Adrenal gland (tissue), 19 donors: ENCODE measurements at places on chromosomes 12 and 14. TPM values are rescaled to one million over a fixed set of nuclear protein-coding genes. Genes with fewer than 3 reads are reported as not detected.

DNA sequence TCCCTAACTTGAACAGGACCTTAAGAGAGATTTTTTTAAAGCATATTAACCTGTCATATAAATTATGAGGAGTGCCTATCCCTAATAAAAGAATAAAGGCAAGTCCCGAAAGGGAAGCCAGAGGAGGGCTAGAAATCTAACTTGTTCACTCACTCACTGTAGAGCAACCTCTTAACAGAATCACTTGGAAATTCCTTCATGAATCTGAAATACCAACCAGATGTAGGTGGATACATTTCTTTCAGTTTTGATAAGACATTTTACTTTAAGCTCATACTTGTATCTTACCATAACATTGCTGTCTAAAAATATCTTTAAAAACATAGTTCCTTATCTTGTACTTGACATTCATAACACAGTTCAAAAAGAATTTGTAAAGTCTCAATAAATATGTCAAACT lies 25.7 kb downstream of the NTN4 start:
- DNase-seq = no peak
- no peaks in the 10 kb centered on the region for H3K36me3 ChIP-seq
- H3K27ac ChIP-seq = no peak overlapping the region
- H3K27me3 ChIP-seq = no peaks in the 10 kb centered on the region

DPPA3 gene
- total RNA-seq = not detected

DNA sequence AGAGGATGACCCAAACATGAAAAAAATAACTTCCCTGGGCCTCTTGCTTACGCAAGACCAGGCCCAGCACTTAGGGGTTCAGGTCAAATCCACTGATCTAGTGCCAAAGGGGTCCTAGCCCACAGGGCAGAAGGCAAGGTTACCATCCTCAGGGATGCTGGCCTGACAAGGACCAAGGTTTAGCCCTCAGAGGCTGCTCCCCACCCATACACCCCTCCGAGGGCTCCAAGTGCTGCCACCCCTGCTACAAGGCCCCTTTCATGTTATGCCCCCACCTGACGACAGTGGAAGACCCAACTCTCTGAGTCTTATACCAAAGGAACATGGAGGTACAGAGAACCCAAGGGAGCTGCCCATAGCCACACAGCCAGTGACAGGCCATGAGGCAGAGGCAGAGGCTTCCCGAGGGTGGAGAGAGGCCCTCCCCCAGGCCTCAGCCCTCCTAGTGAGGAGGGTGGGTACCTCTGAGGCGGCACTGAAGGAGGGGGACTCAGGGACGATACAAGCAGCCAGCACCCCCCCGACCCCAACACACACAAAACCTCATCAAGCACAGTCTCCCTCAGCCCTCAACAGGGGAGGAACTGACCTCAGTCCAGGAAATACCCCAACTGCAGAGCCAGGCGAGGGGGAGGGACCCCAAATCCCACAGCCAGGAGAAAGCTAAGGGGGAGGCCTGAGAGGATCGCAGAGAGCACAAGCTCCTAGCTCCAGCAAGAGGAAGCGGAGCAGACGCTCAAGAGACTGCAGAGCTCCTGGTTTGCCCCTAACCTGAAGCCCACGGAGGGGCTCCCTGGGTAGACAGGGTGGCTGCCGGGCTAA lies 37.0 kb downstream of the ANAPC7 start:
- DNase-seq = no peak
- H3K27ac ChIP-seq = no peak overlapping the region
- no peaks in the 10 kb centered on the region for H3K27me3 ChIP-seq
- no peak overlapping the region for H3K4me3 ChIP-seq
- peaks cover 32% of the 10 kb centered on the region for H3K4me1 ChIP-seq
- H3K36me3 ChIP-seq = no peaks in the 10 kb centered on the region

- DNase-seq = no peak
- no peak overlapping the region for H3K4me3 ChIP-seq
- H3K36me3 ChIP-seq = no peaks in the 10 kb centered on the region
- H3K4me1 ChIP-seq = no peaks in the 10 kb centered on the region
- H3K27ac ChIP-seq = no peak overlapping the region
Observed at GRCh38 chr14:88095791-88096190, 90.9 kb downstream of the GPR65 start.

DNA sequence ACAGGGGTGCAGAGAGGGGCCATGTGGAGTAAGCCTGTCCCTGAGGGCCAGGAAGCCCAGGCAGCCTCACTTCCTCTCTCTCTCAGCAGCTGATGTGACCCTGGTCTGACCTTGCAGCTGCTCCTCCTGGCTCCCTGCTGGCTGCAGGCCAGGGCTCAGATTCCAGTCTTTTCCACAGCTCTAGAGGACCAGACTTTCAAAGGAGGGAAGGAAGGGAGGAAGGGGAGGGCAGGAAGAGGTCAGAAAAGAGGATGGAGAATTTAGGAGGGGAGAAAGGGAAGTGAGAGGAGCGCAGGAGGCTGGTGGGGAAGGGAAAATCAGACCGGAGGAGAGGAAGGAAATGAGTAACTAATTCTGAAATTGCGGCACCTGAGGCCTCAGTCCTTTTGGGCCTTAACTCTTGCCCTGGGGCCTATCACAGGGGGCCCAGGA lies 40.9 kb upstream of the VASH1 start:
- H3K27me3 ChIP-seq = no peaks in the 10 kb centered on the region
- no peaks in the 10 kb centered on the region for H3K36me3 ChIP-seq
- H3K4me1 ChIP-seq = peaks cover 34% of the 10 kb centered on the region
- H3K4me3 ChIP-seq = no peak overlapping the region
- H3K27ac ChIP-seq = peak overlapping the region; percentile 80

GRCh38 chr14:50123062-50123461 lies 6.7 kb upstream of the VCPKMT start:
- no peak for DNase-seq
- no peak overlapping the region for H3K27ac ChIP-seq
- peaks cover 8% of the 10 kb centered on the region for H3K36me3 ChIP-seq
- H3K27me3 ChIP-seq = no peaks in the 10 kb centered on the region

DNA sequence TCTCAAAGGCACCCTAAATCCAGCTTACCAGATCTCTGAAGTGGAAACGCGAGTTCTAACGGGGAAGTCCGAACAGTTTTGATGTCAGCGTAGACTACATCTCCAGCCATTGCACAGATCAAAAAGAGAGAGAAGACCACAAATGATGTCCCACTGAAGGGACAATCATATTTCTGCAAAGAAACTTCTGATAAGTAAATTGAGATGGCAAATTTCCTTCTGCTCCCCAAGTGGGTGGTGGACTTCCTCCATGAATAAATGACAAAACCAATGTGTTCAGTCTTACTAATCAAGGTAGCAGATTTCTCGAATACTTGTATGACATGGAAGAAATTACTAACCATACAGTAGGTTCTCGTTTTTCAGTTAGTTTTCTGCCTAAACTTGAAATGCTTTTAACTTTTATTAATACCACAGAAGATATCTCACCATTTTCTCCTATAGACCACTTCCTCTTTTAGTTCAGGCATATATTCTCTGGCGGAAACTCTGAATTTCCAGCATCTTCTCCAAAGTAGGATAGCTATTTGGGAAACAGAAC lies at the start of gene CLECL1:
Gene CLECL1, minus strand, starts transcription at position 177 of the 541 bp plus-strand sequence.
- H3K36me3 ChIP-seq = no peaks in the 10 kb centered on the region
- no peak within 1 kb of the TSS for H3K27ac ChIP-seq
- H3K4me1 ChIP-seq = no peaks in the 10 kb centered on the region
